ENCODE measurements at places on chromosomes 12 and 14.

DNA sequence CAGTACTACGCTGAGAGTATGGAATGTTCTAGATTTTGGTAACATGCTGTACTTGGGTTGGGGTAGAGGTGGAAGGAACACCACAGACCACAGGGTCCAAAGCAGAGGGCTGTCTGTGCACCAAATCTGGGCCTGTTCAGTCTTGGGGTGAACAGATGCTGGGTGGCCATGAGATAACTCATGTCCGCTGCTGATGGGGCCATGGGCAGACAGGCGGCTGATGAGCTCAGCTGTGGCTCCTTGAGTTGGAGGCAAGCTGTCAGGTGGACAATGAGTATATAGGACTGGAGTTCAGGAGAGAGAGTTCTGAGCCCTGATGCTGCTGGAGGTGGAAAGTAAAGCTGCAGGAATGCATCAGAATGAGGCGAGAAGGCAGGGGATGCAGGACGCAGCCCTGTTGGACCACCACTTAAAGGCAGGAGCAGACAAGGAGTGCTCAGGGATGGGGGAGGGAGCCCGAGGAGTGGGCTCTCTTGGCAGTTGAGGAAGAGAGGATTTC, 6.2 kb downstream of the SMIM41 start:
- no peak for DNase-seq

DNA sequence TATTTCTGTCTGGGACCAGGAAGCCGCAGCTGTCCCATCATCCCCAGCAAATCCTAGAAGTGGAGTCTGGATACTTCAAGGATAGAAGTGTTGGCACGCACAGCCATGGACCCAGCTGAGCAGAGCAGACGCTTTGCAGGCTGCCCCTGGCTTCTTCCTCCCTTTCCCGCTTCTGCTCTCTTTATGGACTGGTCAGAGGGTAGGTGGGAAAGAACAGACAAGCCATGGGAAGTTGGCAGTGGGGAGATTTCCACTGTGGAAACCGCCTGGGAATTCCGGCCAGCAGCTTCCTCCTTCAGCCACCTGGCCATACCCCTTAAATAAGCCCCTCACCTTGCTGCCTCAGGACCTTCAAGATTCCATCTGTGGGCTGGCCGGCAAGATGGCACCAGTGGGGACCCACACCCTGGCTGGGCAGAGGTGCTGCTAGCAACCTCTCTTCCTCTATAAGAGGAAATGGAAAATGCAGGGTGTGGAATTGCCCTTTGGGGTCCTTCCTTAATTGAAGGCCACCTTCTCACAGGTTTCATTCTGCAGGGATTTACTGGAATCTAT, 20.6 kb downstream of the OTUB2 start:
- DNase-seq: no peak

DNA sequence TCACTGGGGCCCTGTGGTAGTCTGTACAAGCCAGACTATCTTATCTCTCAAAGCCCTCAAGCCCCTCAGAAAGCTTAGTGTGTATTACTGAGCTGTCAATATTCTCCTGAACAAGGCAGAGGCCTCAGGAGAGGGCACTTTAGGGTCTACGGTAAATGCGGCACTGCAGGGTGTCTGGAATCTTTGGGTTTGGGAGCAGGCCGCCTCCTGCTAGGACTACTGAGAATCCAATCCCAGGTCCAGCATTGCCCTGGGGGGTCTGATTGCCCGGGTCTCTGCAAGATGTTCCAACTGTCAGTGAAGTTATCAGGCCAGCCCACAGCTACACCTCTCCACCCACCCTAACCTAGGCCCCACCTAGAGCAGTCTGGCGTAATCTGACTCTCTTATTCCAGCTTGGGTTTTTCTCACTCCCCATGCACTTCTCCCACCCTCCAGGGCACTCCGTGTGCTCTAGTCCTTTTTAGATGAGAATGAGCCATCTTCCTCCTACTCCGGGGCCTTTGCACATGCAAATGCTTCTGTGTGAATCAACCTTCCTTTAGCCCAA, 4.3 kb upstream of the ZFP36L1 start:
- peak; percentile 67 for DNase-seq

DNA sequence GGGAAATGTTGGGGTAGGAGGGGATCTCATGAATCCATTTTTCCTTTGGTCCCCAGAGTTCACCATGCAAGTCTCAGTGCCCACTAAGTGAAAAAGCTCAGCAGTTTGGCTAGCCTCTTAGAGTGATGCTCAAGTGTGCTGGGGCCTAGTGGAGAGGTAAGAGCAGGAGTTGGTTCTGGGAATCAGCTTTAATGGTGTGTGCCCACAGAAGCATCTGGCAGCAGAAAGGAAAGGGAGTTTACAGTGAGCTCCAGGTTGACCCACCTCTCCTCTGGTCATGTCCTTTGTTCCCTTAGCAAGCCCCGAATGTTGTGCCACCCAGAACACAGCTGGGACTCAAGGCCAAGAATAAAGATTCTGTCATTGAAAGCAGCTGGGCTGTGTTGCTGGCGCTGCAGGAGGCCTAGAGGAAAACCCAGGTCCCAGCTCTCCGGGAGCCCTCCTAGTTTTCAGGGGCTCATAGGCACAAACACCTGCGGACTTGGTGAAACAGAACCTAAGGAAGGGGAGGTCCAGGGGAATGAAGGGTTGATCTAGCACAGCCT, 320.8 kb downstream of the ZFP36L1 start:
- DNase-seq: no peak

DNA sequence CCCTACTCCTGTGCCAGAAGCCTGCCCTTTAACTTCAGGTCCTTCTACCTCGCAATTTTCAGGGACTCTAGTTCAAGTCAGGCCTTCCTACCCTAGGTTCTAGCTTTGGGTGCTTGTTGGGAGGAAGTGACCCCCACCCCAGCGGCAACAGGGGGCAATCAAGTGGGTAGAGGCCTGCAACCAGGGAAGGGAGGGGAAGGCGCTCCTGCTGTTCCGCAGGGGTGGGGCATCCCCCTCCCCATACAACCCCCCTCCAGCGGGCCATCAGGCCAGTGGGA, 204 bp upstream of the PRPH start:
- DNase-seq: no peak

DNA sequence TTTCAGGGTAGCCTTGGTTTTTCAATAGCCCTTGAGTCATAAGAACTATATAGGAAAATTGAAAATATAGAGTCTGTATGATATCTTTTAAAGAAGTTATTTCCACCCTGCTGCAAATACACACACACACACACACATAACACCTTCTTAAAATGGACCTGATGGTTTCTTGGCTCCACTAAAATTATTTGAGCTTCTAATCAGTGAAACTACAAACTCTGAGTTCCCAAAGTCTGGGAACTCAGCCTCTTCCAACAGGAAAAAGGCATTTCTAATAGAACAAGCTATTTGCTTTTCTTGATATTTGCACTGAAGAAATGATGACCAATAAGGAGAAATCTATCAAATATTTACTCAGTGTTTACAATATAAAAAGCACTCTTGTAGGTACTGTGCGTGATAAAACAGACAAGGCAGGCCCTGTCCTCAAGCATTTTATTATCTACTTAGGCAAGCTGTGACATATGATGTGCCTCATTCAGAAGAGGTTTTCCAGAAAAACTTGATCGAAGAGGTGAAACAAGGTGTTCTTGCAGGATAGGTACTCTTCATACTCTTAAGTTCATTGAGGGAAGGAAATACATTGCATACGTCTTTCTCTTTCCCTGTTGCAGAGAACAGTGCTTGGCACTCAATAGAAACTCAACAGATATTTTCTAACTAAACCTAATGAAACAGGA, 88.6 kb downstream of the MGST1 start:
- DNase-seq: no peak

DNA sequence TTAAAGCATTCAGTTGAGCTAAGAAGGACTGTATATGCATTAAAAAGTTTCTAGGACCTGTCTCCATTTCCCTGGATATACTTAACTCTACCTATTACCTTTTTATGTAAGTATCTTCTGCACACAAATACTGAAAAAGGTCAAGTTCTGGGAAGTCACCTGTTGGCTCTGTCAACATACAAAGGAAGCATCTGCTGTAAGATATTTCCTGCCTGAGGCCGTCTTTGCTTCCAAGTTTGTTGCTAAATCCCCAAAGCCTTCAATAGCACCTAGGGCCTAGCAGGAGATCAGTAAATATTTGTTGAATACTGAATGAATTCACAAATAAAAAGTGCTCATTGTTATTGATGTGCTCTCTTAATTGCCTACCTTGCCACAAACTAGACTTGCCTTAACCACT, 188.4 kb downstream of the DUSP6 start:
- no peak for DNase-seq

DNA sequence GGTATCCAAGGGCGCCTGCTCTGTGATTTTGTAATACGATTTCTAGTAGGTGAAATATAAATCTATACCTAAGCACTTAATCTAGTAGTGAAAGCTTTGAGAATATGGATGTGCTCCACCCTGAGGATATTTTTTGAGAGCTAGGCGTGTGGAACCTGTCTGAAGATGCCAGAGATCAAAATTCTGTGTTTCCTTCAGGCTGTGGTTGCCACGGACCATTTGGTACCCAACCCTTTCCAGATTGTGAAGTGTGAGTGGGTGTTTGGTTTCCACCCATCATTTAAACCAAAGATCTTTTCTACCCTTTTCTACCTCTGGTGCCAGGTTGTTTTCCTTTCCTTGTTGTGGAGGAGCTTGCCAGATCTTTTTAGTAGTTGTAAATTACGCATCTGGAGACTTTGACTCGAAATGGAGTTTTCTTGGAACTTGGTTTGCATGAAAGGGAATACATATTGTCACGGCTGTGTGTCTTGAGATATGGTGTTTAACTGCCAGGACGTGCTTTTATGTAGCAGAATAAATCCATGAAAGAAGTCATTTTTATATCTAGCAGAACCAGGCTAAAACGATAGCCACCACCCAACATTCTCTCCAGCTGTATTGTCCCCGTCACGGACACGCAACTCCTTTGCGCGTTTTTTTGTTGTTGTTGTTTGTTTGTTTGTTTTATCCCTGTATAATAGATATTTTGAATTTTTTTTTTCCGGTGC, 2.2 kb downstream of the LRFN5 start:
- no peak for DNase-seq

DNA sequence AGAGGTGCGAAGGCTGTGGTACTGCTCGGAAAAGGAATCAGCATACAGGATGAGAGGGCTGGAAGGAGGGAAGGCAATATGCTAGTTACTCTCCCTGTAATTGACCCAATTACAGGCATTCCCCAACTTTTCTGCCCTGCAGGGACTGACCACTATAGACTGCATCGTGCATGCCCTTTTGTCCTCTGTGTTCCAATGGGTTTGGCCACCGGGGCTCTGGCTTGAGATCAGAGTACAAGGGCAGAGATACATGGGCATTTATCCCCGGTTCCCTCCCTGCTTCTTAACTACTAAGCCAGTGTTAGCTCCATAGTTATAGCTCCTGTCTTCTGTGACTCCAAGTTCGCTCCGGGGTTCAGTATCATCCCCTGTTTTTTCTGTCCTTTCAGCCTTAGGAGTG, 59.7 kb downstream of the GTF2A1 start:
- no peak for DNase-seq

- DNase-seq: peak; percentile 51
Measured at GRCh38 chr14:99137913-99138571, 134.0 kb downstream of the BCL11B start.

GRCh38 chr12:49777800-49778748, 36.7 kb downstream of the TMBIM6 start:
- DNase-seq: no peak

DNA sequence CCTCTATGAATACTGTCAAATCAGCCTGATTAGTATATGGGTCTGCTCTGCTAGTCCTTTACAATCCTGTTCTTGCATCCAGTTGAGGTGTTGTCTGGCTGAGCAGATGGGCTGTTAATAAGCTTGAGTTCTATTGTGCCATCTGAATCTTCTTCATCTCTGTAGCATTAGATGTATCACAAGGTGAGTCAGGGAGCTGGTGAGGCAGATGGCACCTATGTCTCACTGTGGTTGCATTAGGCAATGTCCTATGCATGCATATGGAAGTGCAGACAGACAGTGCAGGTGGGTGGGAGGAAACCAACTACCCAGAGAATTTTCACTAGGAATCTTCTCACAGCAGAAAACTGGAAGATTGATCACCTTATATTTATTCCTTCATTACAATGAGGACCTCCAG, 165.7 kb upstream of the STXBP6 start:
- no peak for DNase-seq

DNA sequence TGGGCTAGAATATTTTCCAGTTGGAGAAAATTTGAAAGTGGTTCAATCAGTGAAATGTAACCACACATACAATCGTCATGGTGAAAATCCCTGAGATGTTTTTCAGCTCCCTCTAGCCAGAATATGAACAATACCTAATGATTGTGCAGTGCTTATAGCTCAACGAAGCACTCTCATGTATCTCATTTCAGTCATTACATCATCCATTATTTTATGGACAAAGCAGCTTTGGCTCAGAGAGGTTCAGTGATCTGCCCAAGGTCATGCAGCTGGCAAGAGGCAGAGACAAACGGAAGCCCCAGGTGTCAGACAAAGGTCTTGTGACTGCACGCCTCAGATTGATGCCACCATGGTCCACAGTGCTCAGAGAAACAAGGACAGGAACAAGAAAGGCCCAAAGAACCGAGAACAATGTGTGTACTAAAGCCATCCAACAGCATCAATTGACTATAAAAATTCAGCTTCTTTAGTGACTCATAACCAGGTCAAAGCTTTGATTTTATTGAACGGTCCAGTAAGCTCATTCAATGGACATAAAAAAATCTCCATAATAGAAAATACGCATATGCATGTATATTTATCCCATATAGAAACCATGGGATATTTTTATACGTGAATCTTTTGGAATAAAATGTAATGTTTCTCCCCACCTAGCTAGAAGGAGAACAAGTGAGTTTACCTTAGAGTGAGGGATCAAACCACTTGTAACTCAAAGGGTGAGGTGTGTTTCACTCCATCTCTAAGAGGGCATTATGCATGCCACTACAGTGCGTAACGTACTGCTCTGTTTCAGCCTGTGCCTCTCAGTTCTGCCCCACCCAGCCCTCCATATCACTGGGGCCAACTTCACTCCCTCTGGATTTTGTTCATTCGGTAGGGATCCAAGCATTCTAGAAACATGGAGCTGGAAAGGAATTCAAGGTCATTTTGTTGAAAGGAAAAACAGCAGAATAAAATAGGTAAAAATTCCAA, 141.8 kb downstream of the GRIN2B start:
- DNase-seq: no peak

- no peak for DNase-seq
Measured at GRCh38 chr12:128276471-128276870, 9.5 kb downstream of the TMEM132C start.

DNA sequence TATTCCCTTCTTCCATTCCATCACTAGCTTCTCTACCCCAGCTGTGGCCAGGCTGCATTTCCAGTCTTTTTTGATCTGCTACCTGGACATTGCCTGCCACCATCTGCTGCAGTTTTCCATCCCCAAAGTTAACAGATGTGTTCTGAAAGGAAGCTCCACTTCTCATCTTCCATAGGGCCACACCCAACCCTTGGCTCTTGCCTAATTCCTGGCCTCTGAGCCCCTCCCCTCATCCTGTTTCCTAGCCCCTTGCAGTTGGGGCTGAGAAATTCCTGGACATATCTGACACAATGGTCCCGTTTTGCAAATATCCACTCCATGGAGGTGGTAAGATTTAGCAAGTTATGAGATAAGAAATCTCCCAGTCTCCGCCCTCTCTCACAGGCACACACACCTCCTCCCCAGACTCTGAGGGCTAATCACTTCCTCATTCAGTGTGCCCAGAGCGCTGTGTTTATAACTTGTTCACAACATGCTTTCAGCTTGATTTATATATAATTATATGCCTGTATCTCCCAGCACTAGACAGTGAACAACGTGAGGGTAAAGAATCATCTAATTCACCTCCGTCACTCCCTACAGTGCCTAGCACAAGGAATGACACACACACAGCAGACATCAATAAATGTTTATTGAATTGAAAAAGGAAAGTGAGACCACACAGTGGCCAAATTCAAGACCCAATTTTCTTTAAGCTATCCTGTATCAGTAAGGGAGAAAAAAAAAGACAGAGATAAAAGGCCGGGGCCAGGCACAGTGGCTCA, 13.4 kb downstream of the SMUG1 start:
- DNase-seq: no peak

GRCh38 chr14:96598332-96598928, 96.2 kb downstream of the PAPOLA start:
- DNase-seq: no peak

Measured in type B pancreatic cell (in vitro differentiated cells).